ENCODE measurements at places on chromosomes 2 and 18. TPM values are rescaled to one million over a fixed set of nuclear protein-coding genes. Genes with fewer than 3 reads are reported as not detected.

FBXO48 gene
- total RNA-seq = 1.2 TPM

CPO gene
- not detected for total RNA-seq

GRCh38 chr2:237739101-237739500 lies 59.5 kb upstream of the RBM44 start:
- no peak for DNase-seq

DNA sequence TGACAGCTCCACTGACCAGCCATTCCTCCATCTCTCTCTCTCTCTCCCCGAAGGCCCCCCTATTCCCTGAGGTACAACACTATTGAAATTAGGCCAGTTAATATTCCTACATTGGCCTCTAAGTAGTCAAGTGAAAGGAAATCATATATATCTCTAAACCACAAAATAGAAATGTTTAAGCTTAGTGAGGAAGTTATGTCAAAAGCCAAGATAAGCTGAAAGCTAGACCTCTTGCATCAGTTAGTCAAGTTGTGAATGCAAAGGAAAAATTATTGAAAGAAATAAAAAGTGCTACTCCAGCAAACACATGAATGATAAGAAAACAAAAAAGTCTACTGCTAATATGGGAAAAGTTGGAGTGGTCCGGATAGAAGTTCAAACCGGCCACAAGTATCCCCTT lies 301.3 kb upstream of the RBMS1 start:
- no peak for DNase-seq

GRCh38 chr2:223688094-223688835 lies 86.1 kb upstream of the SCG2 start:
- DNase-seq = no peak

- no peak for DNase-seq
Observed at GRCh38 chr18:76390452-76391035, 104.5 kb downstream of the ZNF516 start.

Data from Caco-2 (cell line).